CD4-positive, alpha-beta T cell treated with Interleukin-12 subunit alpha and Interleukin-12 subunit beta, for 1 hour (primary cell): ENCODE measurements at places on chromosomes 2 and 18.

GRCh38 chr2:205589479-205589878 is 92.8 kb upstream of the NRP2 start:
- DNase-seq = no peak

- DNase-seq = no peak
Observed at GRCh38 chr2:28591711-28592335, 96.0 kb downstream of the PLB1 start.

GRCh38 chr2:15378148-15378908 is 182.8 kb downstream of the NBAS start:
- DNase-seq = no peak

GRCh38 chr2:86286516-86286915 is 50.9 kb downstream of the REEP1 start:
- DNase-seq = no peak

DNA sequence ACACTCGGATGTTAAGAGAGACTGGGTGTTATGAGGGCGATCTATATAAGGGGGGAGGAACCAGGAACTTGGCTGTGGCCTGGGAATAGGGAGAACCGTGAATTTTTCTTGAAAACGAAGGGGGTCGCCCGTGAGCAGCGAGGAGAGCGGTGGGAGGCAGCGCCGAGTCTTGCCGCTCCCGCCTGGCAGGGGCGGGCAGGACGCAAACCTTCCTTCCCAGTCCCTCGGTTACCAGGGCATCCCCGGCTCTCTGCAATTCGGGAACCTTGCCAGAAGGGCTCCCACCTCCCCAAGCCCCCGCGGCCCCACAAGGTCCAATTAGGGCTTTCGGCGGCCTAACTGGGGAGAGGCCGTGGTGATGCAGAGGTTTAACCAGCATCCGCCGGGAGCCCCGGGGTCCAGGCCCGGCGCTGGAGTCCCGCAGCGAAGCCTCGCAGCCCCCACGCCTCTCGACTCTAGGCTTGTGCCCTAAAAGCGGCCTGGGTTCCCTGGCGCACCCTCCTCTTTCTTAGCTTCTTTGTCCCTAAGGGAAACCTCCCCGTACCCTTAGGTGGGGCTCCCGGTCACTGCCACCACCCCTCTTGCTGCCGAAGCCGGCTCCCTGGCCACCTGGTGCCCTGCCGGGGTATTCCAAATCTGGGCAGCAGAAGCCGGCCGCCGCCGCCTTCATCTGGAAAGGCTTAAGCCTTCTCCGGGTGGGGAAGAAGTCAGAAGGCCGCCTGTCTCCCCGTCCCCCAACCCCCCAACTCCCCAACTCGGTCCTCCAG is 680 bp upstream of the FHOD3 start:
- DNase-seq = no peak

DNA sequence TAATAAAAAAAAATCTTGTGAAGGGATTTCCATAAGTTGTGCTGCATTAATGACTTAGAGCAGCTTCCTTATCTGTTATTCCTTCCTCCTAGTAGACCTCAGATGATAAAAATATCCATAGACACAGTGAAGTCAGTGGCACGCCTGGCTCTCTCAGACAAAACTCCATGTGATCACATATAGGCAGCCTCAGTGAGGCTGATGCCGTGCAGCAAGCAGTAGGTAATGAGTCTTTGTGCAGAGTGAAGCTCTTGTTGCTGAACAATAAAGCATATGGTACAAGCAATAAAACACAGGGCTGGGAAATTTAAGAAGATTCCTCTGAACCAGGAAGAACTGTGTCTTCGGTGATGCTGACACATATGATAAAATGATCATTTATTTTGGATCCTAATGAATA is 102.7 kb downstream of the CSRNP3 start:
- no peak for DNase-seq

DNA sequence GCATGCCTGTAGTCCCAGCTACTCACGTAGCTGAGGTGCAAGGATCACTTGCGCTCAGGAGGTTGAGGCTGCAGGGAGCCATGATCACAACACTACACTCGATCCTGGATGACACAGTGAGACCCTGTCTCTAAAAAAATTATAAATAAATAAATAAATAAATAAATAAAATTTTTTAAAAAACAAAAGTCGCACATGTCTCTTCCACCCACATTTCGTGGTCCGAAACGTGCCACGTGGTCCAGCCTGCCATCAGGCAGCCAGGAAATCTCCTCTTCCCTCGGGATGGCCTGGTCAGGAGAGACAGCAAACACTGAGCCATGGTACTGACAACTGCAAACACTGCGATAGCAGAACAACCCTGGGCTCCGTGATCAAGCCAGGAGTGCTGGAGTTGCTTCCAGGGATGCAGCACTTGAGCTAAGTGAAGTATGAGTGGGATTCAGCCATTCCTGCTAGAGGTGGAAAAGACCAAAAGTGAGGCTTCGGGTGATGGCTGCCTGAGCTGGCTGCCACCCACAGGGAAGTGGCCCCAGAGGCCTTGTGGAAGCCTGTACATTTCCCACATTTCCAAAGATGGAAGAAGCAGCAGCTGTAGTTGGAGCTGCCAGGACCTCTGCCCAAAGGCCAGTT is 193.1 kb downstream of the SMAD2 start:
- DNase-seq = no peak

DNA sequence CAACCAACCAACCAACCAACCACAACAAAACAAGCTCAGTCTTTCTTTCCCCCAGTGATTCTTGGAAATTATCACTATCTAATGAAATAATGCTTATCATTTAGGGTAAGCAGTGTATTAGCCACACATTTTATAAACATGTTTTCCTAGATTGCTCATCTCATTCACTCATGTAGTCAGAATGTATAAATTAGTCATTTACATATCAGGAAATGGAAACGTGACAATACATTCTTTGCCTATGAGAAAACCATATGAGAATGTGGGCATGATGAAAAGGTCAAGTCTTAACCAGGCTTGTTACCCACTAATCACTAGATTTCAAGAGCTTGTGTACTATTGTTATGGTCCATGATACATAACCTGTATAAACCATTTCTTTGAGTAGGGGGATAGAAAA is 1583.4 kb upstream of the PIK3C3 start:
- DNase-seq = no peak

DNA sequence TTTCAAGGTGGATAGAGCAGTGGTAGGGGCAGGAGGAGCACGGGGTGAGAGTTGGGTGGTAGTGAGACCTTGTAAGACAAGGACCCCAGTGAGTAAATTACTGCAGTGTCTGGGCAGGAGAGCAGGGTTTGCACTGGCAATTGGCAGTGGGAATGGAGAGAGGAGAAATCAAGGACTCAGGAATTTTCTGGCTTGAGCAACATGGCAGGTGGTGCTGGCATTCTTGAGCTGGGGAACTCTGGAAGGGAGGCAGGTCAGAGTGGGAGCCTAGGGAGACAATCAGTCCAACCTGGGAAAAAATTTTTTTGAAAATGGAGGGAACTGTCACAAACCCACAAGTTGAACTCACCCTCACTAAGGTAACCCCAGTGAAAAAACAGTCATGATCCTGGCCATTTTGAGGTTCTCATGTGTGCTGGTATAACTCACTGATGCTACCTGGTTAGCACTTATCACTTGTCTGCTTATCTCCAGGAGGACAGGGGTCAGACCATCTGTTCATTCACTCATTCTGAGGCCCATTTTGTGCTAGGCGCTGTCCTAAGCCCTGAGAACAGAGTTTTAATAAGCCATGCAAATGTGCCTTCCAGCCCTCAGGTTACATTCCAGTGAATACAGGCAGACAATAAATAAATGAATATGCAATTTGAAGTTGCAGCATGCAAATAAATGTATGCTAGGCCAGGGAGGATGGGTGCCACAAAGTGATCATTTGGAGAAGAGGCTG is 92.2 kb upstream of the SEC11C start:
- DNase-seq = no peak

DNA sequence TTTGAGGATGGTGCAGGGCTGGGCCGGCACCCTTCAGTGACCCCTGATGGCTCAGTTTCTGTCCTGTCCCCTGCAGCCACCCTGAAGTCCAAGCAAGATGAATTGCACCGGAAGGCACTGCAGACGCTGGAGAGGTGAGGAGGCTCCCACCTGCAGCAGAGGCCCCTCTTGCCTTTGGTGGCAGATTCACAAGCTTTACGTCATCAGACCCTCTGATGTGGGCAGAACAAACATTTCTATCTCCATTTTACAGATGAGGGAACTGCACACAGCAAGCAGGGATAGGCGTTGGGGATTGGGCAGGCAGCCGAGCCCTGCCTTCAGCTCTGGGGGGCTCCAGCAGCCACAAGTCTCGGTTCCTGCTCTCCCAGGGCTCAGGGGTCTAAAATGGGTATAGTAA is 107.7 kb upstream of the MCFD2 start:
- no peak for DNase-seq

DNA sequence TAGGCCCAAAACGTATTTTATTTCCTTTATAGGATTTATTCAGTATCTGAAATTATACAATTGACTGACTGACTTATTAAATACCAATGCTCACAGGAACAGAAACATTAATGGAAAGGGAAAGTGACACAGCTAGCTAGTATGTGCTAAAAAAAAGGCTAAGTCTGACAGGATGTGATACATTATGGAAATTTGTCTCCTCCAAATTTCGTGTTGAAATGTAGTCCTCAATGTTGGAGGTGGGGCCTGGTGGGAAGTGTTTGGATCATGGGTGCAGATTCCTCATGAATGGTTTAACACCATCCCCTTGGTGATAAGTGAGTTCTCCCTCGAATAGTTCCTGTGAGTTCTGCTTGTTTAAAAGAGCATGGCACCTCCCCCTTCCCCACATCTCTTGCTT is 70.6 kb upstream of the WDR75 start:
- no peak for DNase-seq

GRCh38 chr2:65456064-65456463 is 23.7 kb upstream of the SPRED2 start:
- no peak for DNase-seq

DNA sequence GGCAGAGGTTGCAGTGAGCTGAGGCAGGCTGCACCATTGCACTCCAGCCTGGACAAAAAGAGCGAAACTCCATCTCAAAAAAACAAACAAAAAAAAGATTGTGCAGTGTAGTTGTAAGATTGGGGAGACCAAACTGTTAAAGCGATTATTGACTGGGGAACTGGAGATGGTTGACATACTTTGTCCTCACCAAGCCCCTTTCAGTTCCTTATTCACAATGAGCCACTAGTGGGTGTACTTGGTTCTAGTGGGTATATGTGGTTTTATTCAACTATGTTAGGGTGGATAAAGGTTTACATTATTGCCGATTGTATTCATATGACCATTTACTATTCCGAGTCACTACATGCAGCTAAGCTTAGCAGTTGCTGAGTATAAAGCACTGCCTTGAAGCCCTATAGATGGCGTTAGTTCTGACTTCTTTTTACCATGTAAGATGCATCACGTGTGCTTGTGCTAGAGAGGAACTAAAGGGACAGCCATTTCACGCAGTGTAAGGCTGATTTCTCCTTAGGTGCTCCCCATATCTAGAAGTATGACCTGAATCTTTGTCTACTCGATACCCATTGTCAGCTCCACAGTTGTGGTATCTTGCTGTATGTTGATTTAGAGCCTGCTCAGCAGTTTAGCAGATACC is 12.1 kb downstream of the EIF4E2 start:
- DNase-seq = no peak

DNA sequence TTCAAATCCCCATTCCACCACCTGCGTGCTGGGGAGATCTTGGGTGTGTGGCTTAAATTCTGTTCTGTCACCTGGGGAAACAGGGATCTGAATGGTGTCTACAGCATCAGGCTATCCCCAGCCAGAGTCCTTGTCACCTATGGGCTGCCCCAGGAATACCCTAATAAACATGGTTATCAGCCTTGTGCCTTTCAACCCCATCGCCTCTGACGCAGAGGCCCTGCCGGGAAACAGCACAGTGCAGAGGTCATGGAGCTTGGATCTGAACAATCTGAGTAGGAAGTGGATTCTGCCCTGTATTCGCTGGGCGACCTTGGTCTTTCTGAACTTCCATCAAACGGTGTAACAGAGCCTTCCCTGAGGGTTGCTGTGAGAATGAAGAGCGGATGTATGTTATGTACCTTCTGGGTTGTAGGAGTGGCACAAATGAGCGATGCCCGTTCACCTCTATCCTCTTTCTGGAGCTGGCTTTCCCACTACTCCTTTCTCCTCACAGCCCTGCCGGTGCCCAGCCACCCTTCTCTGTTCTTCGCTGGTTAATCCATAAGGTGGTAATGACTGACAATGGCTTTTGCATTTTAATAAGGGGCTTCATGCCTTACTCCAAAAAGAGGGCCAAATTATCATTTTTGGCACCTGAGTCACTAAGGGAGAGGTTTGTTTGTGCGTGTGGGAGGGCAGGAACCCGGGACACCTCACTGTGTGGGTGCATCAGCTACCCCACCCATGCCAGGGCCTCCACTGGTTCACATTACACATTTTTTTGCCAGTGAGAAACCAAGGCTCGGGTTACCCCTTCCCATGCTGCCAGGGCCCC is 256.5 kb downstream of the MYCN start:
- DNase-seq = no peak

GRCh38 chr2:201939453-201939941 is 94.2 kb upstream of the FZD7 start:
- no peak for DNase-seq

- no peak for DNase-seq
Observed at GRCh38 chr2:240023792-240024191, 1.4 kb downstream of the NDUFA10 start.
